Breast epithelium (tissue), 4 donors: ENCODE measurements at places on chromosomes 3 and 15. TPM values are rescaled to one million over a fixed set of nuclear protein-coding genes. Genes with fewer than 3 reads are reported as not detected.

- DNase-seq: no peak
Measured at GRCh38 chr3:43102773-43103480, 3.0 kb downstream of the POMGNT2 start.

GRCh38 chr3:185825006-185825638 is at the start of gene IGF2BP2:
Gene IGF2BP2, minus strand, starts transcription at chr3:185825042. Its CDS starts 82 bp downstream, at chr3:185824960.
- DNase-seq: no peak

P2RY1 gene
- 1.2 TPM for total RNA-seq

DNA sequence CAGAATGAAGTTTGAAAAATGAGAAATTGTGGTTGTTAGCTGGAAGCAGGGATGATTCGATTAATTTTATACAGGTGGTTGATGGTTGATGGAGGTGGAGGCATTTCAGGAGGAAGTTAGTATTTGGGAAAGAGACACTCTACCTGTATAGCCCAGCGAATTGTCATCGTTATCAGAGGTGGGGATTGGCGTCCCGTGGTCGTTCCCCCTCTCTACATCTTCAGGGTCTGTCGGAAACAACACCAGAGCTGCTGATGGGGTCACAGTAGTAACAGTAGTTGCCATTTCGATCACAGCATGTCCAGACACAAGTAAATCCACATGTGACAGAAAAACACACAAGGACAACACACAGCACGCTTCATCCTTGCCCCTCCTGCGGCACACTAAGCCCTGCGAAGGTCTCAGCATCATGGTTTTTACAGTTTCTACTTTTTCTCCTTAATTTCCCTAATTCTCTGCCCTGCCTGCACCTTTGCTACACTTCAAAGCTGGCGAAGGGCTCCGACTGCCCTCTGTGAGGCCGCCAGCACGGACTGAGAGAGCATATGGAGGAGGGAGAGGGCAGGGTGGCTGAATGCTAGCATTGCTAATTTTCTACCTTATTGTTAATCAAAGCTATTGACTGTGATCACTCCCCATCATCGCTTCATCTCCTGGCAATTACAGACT is 642.3 kb downstream of the ROBO1 start:
- DNase-seq: no peak

GRCh38 chr3:139465636-139466035 is 10.7 kb downstream of the RBP2 start:
- DNase-seq: no peak

DNA sequence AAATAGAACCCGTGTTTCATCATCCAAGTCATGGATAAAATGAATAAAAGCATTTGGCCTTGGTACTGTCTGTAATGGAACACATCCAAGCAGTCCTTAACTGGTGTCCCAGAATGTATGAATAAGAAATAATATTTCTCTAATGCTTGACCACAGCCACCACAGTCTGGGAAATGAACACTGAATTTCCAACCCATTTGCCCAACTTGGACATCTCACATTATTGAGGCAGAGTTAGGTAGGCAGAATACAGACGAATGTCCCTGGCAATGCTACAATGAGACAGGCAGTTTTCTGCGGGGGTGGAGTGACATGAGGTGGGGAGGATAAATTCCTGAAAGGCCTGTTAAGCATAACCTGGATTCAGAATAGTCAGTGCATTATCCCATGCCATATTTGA is 245.7 kb downstream of the ZIC1 start:
- peak; percentile 70 for DNase-seq

DNA sequence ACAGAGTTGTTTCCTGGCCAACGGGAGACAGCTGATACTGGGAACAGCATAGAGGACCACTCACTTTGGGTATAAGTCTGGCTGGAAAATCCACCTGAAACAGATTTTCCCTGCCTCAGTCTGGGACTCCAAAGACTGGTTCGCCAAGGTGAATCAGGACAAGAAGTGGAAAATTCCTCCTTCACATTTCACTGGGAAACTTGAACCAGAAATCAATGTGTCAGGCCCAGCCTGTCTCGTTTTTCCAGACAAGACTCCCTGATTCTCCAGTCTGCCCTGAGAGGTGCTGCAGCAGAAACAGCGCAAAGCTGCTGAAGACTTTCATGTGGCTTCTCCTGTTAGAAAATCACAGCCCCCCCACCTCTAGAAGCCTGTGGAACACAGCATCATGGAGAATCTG is 269.8 kb downstream of the OPA1 start:
- no peak for DNase-seq

GRCh38 chr3:139940622-139941021 is 5.6 kb downstream of the CLSTN2 start:
- no peak for DNase-seq

GRCh38 chr3:169146866-169147237 is 516.7 kb downstream of the MECOM start:
- no peak for DNase-seq

SERPINI2 gene
- not detected for total RNA-seq

- no peak for DNase-seq
Measured at GRCh38 chr3:107142171-107142570, 235.1 kb upstream of the CCDC54 start.

GRCh38 chr3:151816091-151816604 is 2.2 kb downstream of the AADAC start:
- no peak for DNase-seq

- no peak for DNase-seq
Measured at GRCh38 chr15:74977599-74977998, 17.8 kb upstream of the SCAMP5 start.

DNA sequence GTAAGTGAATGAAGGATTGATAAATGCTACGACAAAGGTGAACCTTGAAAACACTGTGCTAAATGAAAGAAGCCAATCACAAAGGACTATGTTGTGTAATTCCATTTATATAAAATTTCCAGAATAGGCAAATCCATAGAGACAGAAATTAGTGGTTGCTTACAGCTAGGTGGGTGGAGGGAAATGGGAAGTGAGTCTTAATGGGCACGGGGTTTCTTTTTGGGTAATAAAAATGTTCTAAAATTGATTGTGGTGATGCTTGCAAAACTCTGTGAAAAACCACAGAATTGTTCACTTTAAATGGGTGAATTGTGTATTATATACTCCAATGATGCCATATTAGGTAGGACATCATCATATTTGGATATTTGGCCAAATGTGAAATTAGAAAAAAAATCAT is 20.9 kb upstream of the TEX9 start:
- DNase-seq: no peak

- DNase-seq: no peak
Measured at GRCh38 chr3:134057006-134057653, 27.4 kb upstream of the SLCO2A1 start.

- no peak for DNase-seq
Measured at GRCh38 chr15:90086868-90087268, 15.4 kb downstream of the IDH2 start.

DNA sequence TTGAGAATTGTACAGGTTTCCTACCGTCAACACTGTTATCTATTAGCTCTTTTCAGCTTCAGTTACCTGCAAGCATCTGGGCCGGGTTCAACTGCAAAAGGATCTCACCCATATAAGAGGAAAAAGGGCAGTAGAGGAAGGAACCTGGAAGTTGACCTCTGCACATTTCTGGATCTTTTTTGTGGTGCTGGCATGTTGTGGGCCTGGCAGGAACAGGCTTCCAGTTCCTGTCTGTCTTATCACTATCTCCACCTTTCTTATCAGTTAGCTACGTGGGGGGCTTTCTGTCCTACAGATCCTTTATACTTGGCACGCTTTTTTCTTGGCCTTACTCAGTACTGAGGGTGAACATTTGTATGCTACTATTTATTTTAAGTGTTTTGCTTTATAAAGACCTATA is 42.2 kb upstream of the TJP1 start:
- no peak for DNase-seq

DNA sequence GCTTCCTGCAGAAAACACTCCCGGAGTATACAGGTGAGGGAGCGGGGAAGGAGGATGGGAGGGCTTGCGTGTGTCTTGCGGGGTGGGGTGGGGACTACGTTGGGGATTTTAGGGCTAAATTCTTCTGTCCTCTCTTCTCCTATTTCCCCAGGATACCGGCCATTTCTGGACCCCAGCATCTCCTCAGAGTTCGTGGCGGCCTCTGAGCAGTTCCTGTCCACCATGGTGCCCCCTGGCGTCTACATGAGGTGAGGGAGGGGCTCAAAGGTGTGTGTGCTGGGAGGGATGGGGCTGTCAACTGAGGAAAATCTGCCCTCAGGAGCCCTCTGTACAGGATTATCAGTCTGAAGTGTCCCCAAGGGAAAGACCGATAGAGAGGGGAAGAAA is 6.6 kb downstream of the DUOX1 start:
- no peak for DNase-seq

MUC20 gene
- total RNA-seq: 20.1 TPM

GRCh38 chr3:106745344-106746168 is 631.7 kb upstream of the CCDC54 start:
- no peak for DNase-seq

- no peak for DNase-seq
Measured at GRCh38 chr3:177928172-177928873, 607.9 kb upstream of the KCNMB2 start.

SHC4 gene
- total RNA-seq: 1.3 TPM

DNA sequence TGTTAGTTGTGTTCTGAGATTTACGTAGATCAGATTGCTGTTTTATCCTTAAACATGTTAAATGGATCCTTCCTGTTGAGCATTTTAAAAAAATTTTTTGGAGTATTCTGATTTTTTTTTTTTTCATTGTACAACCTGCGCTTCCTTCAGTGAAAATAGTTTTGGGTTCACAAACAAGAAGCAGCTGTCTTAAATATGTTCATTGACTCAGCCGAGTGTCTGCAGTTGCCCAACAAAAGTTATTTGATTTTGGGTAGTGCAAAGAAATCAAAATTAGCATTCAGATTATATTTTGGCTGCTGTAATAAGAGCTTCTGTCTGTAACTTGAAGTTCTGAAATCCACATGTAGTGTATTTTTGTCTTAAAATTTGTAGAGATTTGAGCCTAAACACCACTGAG is 148.2 kb downstream of the BBX start:
- no peak for DNase-seq

DNA sequence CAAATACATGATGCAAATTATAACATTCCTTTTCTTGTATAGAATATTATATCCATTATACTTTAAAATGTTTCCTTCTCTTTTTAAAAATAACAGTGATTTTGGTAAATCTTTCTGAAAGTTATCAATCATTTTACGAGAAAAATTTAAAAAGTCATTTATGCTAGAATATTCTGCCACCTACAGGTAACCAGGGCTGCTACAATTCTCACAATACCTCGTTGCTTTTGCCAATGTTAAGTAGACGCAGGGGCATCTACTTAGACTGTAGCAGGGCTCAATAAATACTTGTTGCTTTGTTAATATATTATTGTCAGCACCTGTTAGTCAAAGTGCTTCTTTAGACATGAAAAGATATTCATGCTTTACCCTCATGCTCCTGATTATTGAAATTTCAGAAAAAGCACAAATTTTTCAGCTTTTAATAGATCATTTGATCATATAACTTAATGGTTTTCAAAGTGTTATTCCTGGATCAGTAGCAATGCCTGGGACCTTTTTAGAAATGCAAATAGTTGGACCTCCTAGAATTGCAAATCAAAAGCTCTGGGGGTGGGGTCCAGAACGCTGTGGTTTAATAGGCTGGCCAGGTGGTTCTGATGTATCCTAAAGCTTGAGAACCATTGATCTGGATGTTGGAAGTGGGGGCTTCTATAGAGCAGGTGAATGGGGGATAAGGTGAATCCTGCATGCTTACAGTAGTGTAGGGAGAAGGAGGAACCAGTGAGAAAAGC is 223.6 kb upstream of the PDZRN3 start:
- no peak for DNase-seq
